ENCODE measurements at places on chromosomes 1 and 21.

DNA sequence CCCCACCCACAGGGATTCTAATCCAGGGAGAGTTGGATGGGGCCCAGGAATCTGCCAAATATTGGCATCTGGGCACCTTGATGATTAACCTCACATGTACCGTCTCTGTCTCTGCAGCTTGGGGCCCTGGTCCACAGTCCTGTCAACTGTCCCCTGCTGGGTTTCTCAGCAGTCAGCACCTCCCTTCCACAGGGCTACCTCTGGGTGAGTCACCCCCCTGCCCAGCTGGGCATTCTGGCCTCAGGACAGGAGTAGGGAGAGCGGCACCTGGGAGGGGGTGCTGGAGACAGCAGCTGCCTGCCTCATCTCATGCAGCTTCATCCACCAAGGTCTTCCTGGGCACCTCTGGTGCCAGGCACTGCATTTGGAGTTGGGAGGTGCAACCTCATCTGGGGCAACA, 100.6 kb upstream of the ACTL8 start:
- no peak for DNase-seq

GRCh38 chr1:22545141-22545540, 18.1 kb upstream of the EPHA8 start:
- no peak for DNase-seq

DNA sequence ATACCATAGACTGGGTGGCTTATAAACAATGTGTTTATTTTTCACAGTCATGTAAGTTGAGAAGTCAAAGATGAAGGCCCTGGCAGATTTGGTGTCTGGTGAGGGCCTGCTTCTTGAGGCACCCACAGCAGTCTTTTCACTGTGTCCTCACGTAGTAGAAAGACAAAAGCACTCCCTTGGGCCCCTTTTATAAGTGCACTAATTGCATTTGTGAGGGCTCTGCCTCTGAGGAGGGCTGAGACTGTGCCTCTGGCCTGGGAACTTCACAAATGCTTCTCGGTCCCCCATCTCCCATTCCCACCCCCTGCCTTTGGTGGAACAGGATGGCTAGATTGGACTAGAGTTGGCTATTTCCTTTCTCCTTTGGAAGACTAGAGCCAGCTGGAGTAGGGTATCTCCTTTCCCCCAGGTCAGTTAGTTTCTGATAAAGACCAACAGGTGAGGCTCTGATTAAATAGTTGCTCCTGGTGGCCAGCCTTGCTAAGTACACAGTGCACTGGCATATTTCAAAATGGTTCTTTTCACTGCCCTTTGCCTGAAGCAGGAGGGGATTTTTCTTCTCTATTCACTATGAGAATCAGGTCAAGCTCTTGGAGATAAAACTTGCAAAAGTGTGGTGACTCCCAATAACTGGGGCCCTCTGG, 82.9 kb downstream of the PLPPR4 start:
- DNase-seq: no peak

DNA sequence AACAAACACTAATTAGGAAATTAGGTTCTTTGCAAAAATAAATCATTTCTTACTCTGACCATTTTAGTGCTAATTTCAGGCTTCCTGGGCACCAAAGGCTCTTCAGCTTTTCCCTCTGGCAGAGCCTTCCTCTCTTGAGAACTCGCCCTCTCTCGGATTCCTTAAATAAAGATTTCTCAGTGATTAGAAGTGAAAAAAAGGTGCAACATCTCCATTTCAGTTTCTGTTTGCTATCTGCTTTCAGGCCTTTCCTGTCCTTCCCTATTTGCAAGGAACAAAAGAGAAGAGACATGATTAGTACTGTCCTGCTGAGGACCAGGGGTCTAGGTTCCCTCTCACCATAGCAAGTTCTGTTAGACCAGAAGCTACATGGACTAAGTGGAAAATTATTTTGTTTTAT, 27.8 kb upstream of the CACYBP start:
- DNase-seq: no peak

DNA sequence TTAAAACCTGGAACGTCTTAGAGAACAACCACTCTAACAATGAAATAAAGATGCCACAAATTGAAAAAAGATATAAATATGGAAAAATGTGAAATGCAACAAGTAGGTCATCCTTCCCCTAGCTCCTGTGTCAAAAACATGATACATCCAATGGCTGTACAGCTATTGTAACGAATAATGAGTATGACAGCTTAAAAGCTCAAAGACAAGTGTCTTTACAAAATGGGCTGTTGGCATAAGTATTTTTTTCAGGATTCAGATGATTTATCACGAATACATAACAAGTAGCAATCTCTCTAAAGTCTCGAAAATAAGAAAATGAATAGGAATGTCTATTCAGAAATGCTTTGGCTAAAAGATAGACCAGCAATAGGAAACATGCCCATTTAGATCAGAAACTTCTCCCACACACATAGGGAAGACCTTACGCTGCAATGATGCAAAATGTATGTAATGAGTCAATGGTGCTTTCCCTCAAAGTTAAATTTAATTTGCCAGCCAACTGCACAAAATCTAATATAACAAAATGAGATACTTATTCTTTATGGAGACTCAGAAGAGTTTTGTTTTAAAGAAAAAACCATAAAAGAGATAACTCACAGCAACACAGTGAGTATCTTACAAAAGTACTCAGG, 8.3 kb downstream of the TGFBR3 start:
- DNase-seq: no peak

DNA sequence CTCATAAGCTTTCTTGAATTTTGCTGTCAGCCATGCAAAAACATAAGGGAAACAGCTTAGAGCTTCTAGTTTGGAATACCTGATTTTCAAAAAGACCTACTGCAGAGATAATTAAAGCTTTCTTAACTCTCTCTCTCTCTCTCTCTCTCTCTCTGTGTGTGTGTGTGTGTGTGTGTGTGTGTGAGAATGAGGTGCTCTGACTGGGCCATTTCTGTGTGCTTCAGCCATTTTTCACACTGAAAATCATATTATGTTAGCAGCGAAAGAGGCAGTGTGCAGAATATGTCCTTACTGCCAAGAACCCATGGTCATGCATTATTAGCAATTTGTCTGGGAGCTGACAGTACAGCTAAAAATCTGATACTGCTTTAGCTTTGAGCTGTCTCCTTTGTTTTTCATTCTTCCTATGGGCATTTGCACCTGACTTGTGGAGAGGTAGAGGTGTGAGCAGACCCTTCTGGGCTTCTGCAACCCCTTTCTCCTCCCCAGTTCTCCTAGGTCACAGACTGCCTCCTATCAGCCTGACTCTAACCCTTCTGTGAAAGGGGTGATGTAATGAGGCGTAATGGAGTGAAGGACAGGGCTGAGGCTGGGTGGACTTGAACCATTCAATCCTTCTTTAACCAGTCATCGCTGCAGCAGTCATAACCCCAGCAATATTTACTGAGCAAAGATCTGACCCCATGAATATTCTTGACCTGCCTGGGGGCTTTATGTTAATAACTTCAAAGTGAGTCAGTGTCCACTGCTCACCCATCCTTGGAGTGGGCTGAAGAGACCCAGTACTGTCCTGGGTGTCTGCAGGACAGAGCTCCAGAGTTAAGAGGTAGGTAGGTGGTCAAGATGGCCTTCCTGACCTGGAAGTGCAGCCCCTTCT, 61.2 kb downstream of the SYT6 start:
- no peak for DNase-seq

GRCh38 chr1:1110561-1110971, 5.3 kb downstream of the C1orf159 start:
- no peak for DNase-seq

- no peak for DNase-seq
These were observed 182.7 kb downstream of the HMCN1 start for GRCh38 chr1:185916861-185917260.

- DNase-seq: no peak
These were observed 299.6 kb upstream of the RUNX1 start for GRCh38 chr21:35348686-35349085.

DNA sequence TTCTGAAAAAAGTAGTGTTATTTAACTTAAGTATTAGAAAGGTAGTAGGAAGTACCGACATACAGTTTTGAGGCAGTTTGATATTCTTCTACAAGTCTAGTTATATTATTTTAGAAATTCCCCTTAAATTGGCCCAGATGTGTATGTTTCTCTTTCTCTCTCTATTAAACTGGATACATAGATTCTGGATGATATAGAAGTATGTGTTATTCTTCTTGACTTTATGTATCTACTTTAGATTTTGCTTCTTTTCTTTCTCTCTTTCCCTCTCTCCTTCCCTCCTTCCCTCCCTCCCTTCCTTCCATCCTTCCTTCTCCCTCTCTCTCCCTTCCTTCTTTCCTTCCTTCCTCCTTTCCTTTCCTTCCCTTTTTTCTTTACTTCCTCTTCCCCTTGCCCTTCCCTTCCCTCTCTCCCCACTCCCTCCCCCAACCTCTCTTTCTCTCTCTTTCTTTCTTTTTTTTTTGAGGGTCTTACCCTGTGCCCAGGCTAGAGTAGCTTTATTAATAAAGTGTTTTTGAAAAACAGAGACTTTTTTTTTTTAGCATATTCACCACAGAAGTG, 124.3 kb downstream of the OSBPL9 start:
- DNase-seq: no peak

GRCh38 chr1:111976332-111976731, 13.1 kb downstream of the KCND3 start:
- DNase-seq: no peak

GRCh38 chr1:15696956-15697521, 12.9 kb downstream of the PLEKHM2 start:
- DNase-seq: no peak

DNA sequence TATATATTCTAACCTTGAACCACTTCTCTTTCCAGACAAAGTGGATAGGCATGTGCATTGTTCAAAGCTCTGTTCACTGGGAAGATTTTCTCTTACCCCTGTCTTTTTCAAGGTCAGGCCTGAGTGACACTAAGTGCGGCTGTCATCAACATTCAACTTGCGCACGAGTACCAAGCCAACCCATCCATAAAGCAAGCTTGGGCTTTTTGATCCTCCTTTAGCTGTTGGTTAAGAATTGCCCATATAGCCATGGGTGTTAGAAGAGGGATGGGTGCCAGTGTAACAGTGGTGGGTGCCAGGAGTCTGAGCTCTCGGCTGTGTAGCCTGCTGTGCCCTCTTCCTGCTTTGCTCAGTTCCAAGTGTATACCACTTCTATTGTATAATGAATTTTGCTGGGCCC, 136.1 kb downstream of the GLUL start:
- DNase-seq: no peak

DNA sequence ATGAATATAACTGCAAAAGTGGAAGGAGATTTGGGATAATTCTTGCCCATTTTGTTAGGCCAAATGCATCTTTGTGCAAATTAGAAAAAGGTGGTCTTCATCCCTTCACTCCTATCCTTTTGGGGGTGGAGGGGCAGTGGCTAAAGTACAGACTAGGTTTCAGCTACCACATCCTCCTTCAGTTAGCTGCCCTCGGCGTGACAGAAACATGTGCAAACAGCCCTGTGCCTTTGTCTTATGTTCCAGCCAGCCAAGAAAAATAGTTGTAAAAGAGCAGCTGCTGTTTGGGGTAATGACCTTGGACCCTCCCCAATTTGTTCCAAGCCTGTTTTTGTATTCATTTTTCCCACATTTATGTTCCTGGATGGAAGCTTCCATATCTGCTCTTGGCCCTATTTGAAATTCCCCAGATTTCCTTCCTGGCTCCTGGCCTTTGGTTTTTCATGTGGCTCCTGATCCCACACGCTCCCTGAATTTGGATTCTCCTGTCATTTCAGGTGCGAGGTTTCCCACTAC, 8.3 kb upstream of the LGALS8 start:
- no peak for DNase-seq

GRCh38 chr1:240387051-240387450, 224.9 kb downstream of the GREM2 start:
- DNase-seq: no peak

DNA sequence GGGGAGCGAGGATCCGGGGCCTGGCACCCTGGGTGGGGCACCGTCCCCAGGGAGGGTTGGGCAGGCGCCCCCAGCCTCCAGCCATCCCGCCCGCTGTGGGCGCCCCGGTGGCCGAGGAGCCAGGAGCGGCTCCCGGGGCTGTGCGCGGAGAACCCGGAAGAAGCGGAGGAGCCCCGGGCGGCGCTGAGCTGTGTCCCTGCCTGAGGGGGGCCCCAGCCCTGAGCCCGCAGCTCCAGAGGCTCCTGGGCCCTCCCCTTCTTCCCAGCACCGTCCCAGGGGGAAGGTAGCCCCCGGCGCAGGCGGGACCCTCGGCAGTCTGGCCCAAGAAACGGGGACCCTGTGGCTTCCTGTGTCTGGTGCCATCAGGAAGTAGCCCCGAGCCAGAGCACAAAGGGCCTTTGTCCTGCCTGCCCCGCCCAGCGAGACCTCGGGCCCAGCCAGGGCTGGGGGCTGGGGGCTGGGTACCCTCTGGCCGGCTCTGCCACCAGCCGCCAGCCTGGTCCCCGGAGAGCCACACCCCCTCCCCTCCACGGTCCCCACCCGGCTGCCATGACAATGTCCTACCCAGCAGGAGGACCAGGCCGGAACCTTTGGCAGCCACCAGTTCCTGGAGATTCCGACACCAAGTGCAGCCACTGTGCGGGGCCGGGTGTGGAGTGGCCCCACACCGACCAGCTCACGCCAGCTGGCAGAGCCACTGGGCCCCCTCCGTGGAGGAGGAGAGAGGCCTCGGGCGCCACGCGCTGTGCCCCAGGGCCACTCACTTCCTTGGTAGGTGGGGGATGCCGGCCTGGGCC, 15.6 kb upstream of the TTLL10 start:
- peak; percentile 81 for DNase-seq

DNA sequence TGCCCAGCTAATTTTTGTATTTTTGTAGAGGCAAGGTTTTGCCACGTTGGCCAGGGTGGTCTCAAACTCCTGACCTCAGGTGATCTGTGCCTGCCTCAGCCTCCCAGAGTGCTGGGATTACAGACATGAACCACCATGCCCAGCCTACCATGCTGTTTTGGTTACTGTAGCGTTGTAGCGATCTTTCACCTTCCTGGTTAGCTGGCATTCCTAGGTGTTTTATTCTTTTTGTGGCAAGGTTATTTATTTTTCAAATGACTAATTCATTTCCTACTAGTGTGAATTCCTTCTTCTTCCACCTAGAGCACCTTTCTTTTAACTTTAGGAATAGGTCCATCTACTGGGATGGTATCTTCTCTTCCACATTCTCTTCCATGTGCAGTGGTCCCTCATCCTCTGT, 29.3 kb downstream of the TMEM200B start:
- no peak for DNase-seq

DNA sequence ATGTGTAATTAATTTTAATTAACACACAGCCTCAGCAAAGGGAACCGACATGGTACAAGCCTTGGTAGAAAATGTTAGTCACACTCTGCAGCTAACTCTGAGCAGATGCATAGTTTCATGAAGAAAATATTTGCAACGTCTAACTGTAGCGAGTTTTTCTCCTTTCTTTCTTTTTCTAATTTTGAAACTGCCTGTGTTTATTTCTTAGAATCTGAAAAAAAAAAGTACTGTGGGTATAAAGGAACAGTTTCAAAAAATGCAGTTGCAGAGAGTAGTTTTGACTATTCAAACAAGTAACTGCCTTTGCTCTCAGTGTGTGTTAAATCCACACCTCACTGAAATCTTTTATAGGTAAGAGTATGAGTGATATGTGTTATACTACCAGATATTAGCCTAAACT, 149.9 kb upstream of the C1orf105 start:
- no peak for DNase-seq

GRCh38 chr1:31318146-31318545, 21.3 kb downstream of the ZCCHC17 start:
- no peak for DNase-seq

Measured in iPS-NIHi11 (cell line).